Stimulated activated CD8-positive, alpha-beta memory T cell treated with anti-CD3 and anti-CD28 coated beads, Interleukin-4, amount 100 ng/mL, for 48 hours (primary cell): ENCODE measurements at places on chromosomes 6 and 20.

GRCh38 chr6:146903451-146903850 lies 300.8 kb upstream of the STXBP5 start:
- no peak for DNase-seq

DNA sequence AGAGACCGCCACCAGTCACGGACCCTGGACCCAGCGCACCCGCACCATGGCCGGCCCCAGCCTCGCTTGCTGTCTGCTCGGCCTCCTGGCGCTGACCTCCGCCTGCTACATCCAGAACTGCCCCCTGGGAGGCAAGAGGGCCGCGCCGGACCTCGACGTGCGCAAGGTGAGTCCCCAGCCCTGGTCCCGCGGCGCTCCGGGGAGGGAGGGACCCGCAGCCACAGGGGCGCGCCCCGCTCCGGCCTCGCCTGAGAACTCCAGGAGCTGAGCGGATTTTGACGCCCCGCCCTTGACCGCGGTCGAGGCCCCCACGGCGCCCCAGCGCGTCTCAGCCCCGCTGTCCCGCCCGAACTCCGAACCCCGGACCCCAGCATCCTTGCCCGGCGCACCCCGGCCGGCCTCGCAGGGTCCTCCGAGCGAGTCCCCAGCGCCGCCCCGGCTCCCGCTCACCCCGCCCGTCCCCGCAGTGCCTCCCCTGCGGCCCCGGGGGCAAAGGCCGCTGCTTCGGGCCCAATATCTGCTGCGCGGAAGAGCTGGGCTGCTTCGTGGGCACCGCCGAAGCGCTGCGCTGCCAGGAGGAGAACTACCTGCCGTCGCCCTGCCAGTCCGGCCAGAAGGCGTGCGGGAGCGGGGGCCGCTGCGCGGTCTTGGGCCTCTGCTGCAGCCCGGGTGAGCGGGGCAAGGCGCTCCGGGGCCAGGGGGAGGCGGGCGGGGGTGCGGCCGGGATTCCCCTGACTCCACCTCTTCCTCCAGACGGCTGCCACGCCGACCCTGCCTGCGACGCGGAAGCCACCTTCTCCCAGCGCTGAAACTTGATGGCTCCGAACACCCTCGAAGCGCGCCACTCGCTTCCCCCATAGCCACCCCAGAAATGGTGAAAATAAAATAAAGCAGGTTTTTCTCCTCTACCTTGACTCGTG lies at the start of gene OXT:
TSS of gene OXT (plus strand) at position 11 of the 920 bp plus-strand sequence. CDS start at position 47, 36 bp downstream.
- peak; percentile 75 for DNase-seq

DNA sequence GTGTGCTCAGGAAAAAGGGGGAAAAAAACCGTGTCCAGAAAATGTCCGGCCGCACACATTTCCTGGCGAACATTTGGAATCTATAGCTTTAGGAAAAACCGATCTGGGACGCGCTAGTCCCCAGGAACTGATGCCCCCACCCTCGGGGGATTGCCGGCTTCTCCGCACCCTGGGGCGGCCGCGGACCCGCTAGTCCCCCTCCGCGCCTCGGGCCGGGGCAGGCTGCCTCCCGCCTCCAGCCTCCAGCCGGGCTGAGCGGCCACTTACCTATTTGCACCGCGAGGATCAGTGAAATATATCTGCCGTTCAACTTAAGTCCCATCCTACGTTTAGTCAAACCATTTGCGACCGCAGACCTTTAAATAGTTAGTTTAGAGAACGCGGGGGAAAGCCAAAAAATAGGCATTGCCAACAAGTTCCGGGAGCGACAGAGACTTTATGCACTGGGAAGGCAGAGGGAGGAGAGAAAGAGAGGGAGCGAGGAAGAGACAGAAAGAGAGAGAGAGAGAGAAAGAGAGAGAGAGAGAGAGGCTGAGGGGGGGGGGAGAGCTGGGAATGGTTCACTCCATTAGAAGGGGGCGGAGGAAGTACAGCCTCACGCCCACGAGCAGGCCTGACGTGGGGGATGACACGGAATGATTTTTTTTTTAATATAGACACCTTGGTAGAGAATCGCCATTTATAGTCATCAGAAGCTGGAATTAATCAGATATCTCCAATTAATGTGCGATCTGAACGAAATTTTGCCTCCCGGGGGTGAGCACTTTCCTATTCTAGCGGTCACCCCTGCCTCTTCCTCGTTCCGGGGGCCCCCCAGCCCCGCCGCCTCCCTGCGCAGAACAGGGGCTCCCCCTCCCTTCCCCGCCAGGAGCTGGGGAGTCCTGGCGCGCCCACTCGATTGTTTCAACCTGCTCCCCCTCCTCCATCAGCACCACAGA lies at the start of gene NRN1:
TSS of gene NRN1 (minus strand) at position 498 of the 938 bp plus-strand sequence. CDS start at position 322, 176 bp downstream.
- no peak for DNase-seq

- no peak for DNase-seq
These were observed 2.3 kb upstream of the MARCKS start for GRCh38 chr6:113854531-113855499.

GRCh38 chr6:139187489-139187888 lies 52.6 kb downstream of the HECA start:
- DNase-seq: no peak

DNA sequence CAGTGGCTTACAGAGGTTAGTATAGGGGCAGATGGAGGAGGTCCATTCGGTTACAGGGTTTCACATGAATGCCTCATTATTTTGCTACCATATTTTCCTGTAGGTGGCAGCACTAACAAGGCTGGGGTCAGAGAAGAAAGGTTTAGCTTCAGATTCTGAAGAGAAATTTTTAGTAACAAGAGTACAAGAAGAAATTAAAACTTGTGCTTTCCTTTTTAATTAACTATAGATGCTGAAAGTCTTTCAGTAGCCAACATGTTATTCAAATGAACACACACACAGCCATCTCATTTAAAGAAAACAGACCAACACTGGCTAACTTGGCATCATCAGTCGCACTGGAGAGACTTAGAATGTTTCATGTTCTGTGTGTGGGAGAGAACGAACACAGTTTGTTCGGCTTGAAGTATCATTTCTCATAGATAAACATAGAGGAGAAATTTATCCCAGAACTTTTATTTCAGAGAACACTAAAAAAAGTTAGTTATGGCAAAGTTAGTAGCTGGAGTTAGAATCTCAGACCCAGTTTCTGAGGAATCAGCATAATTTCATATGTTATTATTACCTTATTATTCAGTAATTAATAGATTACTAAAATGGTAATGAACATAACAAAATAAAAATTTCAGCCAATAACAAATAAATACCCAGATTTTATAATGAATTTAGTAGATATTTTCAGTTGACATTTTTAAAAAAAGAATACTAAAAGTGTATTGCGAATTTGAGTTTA lies 314.0 kb upstream of the RSPO3 start:
- DNase-seq: no peak

DNA sequence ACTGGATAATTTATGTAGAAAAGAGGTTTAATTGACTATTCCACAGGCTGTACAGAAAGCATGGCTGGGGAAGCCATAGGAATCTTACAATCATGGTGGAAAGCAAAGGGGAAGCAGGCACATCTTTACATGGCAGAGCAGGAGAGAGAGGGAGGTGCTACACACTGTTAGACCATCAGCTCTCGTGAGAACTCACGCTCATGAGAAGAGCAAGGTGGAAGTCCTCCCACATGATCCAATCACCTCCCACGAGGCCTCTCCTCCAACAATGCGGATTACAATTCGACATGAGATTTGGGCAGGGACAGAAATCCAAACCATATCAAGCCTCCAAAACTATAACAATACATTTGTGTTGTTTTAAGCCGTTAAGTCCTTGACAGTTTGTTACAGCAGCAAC lies 257.1 kb upstream of the KCNG1 start:
- no peak for DNase-seq

DNA sequence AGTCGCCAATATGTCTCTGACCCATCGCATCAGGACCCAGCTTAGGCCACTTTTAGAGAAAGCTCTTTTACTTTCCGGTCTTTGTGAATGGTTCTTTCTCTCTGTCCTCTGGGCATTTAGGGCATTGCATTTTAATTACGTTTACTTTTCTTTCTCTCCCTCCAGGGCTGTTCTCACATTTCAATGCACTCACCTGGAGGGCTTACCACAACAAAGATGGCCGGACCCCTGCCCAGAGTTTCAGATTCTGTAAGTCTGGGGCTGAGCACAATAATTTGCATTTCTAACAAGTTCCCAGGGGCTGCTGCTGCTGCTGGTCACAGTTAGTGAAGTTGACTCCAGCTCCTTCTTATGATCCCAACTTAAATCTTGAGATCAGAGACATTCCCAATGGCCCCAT lies 3.0 kb downstream of the ANKRD66 start:
- DNase-seq: no peak

DNA sequence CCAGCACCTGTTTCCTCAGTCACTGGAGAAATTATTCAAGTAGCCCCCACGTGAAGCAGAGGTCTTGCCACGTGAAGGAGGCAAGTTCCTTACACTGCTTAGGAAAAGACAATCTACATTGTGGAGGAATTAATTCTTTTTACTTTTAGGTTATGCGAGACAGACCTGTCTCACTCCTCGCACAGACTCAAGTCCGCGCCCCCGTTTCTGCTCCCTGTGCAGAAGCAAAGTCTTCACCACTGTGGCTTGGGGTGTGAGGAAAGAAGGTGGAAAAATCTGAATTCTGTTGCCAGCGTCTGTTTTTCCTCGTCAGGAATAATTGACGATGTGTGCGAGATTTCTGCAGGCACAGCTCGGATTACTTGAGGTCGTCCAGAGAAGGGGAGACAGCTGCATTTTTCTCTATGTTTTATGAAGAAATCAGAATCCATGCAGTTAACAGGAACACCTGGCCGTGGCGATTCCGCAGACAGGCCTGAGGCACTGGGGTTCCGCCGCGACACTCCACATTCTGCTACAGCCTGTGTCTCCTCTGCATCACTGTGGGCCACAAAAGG lies 185.1 kb downstream of the SMOC2 start:
- no peak for DNase-seq

GRCh38 chr6:140970485-140970884 lies 1162.2 kb upstream of the GJE1 start:
- no peak for DNase-seq

DNA sequence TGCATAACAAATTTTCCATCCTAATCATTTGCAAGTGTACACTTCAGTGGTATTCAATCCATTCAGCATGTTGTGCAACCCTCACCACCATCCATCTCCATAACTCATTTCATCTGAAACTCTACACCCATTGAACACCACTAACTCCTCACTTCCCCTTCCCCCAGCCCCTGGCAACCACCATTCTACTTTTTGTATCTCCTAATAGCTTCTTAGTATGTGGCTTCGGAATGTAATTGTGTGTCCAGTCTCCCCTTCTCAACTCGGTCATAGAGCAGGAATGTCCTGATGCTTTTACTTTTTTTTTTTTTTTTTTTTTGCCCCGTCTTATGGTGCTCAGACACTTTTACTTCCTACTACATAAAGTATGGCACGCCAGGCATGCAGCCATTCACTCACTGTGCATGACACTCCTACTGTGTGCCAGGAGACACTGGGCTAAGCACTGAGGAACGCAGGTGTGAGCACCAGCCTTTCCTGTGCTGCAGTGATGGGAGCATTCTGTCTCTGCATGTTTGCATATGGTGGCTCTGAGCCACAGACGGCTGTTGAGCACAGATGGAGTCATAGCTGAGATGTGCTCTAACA lies 15.3 kb downstream of the HCK start:
- no peak for DNase-seq

DNA sequence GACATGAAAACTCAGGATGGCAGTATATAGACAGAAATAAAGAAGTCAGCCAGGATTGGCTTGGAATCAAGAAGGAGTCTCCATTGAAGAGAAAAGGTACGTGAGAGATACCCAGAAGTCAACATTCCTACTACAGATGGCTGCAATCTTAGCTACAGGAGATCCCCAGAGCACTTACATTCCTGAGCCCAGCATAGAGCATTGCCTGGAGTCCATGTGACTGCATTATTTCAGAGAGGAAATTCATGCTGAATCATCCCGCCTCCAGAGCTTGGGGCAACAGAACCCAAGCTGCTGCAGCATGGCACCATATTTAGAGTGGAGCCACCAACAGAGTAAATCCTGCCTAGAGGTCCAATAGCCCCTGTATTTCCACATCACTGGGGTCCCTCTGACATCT lies 125.0 kb upstream of the GRIK2 start:
- DNase-seq: no peak

GRCh38 chr6:44275749-44276648 lies 5.7 kb downstream of the TMEM151B start:
- DNase-seq: no peak

GRCh38 chr6:146560607-146561006 lies 17.0 kb downstream of the RAB32 start:
- DNase-seq: no peak

GRCh38 chr6:45378334-45378926 lies 696 bp upstream of the SUPT3H start:
- DNase-seq: no peak

DNA sequence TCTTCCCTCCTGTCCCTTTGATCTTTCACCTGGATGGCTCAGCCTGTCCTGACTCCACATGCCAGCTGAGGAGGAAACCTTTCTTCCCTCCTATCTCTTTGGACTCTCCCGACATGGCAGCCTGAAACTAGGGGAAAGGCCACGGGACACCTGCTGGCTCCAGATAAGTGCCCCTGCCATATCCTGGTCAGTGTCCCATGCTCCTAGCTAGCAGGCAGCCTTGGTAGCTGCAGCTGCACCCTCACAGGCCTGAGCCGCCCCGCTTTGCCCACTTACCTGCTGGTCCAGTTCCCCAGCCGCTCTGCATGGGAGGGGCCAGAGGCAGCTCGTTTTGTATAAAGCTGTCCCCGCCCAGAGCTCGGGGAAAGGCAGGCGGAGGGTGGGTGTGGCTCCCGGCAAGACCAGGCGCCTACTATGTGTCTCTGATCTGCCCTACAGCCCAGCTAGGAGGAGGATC lies 7.4 kb upstream of the SLC52A3 start:
- no peak for DNase-seq

- DNase-seq: no peak
These were observed 48.7 kb downstream of the SYNE1 start for GRCh38 chr6:152588456-152588855.

DNA sequence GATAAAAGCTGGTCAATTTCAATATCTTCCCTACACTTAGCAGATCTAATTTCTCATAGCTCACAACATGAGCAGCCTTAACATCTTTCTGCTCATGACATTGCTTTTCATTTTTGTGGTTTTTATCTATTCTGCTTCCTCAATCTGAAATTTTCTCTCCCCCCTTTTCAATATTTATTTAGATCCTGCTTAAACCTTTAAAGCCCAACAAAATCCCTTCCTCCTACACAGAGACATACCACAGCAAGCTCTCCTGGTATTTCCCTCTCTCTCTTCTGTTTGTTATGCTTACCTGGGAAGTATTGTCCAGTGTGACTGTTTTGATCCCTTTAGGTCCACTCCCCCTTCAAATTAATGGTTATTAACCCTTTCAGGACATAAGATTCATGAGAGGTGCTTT lies 582.5 kb downstream of the RFPL4B start:
- no peak for DNase-seq
